ENCODE measurements at places on chromosomes 6 and 20.

- DNase-seq: no peak
Observed at GRCh38 chr6:149331871-149332270, 14.4 kb downstream of the TAB2 start.

DNA sequence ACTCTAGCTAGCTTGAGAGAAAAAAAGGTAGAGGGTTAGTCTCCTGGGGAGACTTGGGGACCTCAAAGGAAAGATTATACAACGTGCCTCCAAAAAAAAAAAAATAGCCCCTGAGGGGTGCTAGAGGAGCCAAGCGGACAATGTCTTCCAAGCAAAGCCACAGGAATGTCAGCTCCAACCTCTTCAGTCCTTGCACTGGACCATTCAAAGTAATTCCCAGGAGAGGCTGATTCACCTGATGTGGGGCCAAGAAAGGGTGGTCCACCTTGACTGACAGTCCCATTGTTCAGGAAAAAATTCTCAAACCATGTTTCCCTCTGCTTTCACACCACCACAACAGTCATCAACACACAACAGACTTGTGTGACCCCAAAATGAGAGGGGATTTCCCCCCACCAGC lies 30.7 kb downstream of the ASIP start:
- no peak for DNase-seq

GRCh38 chr6:31121131-31121790 lies 1.0 kb upstream of the CDSN start:
- no peak for DNase-seq

DNA sequence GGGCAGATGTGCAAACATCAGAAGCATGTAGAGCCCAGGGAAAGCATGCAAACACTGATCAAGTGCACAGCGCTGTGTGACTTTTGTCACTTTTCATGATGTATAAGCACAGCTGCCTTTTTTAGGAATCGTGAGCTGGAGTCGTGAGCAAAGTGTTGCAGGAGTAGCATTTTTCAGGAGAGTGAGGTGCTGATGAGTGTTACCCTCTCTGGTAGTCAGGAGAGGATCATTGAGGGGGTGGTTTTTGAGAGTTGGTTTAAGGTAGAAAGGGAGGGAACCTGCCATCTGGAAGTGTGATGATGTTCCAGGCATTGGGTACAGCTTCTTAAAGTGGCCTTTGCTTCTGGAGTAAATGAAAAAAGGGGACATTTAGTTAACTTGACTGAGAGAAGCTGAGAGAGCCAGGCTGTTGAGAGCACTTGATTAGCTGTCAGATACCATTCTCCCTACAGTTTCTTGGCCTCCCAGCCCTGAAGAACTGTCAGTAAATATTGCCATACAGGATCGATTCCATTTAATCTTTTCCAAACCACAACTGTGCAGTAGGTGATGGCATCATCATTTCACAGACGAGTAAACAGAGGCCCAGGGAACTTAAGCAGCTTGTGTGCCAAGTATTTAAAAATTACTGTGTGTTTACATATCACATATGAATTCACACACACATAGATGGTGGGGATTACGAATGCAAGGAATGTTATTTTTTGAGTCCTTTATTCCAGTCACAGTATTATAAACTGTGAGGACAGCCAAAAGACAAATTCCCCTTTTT lies 28.9 kb downstream of the TPD52L1 start:
- no peak for DNase-seq

- DNase-seq: no peak
Observed at GRCh38 chr6:41639809-41640371, 1.6 kb downstream of the MDFI start.

- DNase-seq: no peak
Observed at GRCh38 chr6:119683031-119683430, 333.5 kb upstream of the MAN1A1 start.

GRCh38 chr20:2692886-2693285 lies 306 bp downstream of the EBF4 start:
- DNase-seq: no peak

GRCh38 chr20:31603822-31604566 lies 1.1 kb upstream of the ID1 start:
- peak; percentile 83 for DNase-seq

DNA sequence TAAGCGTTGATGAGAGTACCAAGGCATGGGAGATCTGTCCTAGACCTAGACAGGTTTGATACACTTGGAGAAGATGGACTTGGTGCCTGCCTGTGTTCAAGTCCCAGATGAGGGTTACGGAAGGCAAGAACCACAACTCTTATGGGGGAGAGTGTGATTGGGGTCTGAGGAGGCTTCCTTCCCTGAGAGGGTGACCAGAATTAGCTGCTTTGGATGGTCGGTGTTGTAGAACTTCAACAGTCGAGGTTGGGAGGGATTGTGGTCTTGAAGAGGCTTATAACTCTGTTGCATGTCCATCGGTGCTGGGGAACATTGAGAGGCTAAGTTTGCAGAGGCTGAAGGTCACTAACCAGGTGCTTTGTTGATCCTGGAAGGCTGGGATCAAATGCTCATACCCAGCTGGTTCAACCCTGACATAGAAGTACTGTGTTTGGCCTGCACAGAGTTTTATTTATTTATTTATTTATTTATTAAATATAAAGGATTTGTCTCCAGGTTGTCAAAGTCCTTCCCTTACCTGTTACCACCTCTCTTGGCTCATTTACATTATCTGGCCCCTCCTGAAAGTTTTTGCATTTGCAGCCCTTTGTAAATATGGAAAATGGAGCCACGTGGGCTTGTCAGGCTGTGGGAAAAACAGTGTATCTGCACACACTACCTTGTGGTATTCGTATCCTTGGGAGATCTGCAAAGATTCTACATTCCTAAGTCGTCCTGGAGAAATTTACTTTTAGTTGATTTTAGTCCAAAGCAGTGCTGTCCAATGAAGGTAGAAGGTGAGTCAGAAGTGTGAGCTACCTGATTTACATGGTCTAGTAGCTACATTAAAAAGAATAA lies 15.8 kb upstream of the EFCAB8 start:
- DNase-seq: no peak

GRCh38 chr6:43510827-43511163 lies 649 bp upstream of the LRRC73 start:
- DNase-seq: no peak

- DNase-seq: no peak
Observed at GRCh38 chr6:1348675-1349074, 36.8 kb downstream of the FOXQ1 start.

DNA sequence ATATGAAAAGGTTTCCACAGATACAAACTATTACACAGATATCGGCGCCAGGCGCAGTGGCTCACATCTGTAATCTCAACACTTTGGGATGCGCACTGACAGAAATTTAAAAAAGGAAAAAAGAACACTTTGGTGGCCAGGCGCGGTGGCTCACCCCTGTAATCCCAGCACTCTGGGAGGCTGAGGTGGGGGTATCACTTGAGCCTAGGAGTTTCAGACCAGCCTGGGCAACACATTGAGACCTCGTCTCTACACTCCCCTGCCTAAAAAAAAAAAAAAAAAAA lies 41.6 kb downstream of the NUDT3 start:
- no peak for DNase-seq

GRCh38 chr6:169490246-169490641 lies 211.6 kb downstream of the WDR27 start:
- no peak for DNase-seq
